AG04449 (cell line): ENCODE measurements at places on chromosomes 5 and 9.

- DNase-seq: no peak
These were observed 12.2 kb upstream of the SPINK4 start for GRCh38 chr9:33227741-33228140.

- no peak for DNase-seq
These were observed 146.5 kb downstream of the MTX3 start for GRCh38 chr5:79844571-79844970.

DNA sequence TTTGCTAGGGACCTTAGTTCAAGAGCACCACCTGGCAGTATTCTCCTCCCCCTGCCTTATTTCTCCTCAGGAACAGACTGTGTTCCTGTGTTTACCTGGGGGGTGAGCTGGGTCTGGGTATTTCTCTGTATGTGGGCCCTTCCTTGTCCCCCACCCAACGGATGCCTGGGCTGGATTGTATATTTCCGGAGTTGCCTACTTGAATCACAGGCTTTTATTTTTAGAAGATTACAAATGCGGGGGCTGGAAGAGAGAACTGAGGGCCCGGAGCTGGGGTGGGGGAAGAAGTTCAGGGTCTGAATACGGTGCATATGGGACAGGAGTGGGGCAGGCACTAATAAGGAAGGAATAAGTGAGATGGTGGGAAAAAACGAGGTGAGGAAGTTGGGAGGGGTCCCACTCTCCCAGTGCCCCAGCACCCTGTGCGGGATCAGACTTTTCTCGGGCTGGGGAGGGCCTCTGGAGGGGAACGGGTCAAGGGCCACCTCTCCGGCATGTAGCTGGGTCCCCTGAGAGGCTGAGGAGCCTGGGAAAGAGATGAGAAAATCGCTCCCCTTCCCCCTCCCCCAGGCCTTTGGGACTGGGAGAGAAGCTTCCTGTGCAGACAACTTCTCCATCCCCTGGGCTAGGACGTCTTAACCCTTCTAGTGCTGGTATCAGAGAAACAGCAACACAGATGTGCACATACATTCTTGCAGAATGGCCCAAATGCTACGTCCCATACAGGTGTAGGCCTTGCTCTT is 42.1 kb downstream of the PCDH1 start:
- DNase-seq: no peak

DNA sequence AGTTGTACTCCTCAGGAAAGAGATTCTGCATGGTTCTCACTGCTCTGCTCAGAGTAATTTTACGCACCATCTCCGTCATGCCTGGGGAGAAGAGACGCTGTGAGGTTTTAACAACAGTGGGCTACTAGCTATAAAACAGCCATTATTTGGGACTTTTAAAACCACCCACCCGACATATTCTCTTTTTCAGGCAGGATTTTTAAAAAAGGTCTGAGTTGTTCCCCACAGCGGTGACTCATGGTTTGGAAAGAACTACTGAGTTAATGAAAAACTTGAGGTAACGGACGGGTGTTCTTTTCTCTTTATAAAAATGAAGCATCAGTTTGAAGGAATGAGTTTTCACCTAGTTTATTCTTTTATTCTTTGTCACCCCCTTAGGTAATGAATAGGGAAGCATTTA is 61.3 kb downstream of the TTLL11 start:
- no peak for DNase-seq

DNA sequence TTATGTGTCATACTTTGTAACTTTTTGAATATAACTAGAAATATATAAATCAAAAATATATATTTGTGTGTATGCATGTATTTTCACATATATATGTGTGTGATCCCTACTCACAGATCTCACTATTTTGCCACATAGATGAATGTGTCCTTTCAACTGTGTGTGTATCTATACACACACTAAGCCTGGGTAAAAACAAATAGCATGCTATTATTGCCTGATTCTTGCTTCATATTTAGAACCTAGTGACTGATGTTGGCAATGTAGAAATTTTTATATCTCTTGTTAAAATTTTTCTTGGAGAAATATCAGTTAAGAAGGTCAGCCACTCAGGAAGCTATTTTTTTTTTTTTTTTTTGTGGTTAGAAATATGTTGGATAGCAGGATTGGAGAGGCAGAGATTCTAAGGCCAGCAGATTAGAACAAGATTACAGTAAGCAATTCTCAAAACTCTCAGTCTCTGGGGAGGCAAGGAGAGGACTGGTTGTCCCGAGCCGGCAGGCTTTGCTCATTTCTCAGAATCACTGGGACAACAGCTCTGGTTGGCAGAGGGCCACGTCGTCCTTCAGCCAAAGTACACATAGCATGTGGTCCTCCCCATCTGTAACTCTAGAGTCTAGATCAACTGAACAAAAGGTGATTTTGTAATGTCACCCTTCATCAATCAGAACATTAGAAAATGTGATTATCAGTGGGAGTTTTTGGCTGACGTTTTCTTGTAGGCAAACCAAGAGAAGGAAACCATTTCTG is 19.7 kb downstream of the C6 start:
- DNase-seq: no peak

GRCh38 chr9:130891688-130892476 is 4.7 kb downstream of the QRFP start:
- DNase-seq: no peak

- DNase-seq: no peak
These were observed 92.0 kb upstream of the SSBP2 start for GRCh38 chr5:81842795-81843398.

- DNase-seq: no peak
These were observed 29.0 kb upstream of the CCDC112 start for GRCh38 chr5:115325296-115325959.

DNA sequence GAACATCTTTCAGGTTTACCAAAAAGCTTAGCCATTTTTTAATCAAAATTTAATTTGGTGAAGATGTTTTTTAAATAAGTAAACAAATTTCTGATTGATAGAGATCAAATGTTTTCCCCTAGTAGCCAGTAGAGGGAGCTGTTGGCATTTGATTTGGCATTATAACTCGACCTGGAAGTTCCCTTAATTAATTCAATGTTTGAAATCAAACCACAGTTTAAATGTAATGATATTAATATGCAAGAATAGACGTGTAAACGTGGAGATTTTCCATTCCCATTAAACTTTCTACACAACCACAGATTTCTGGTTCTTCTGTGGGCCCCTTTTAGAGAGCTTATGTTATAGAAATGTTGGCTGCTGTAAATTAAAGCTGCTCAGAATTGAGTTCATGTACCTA is 148.1 kb upstream of the MPDZ start:
- DNase-seq: no peak

GRCh38 chr9:123724211-123724796 is 205.6 kb downstream of the DENND1A start:
- peak; percentile 10 for DNase-seq

GRCh38 chr9:137168573-137168903 is 1.3 kb downstream of the LRRC26 start:
- no peak for DNase-seq

- DNase-seq: no peak
These were observed 30.4 kb downstream of the JADE2 start for GRCh38 chr5:134555890-134556311.

GRCh38 chr9:123776708-123777537 is 153.0 kb downstream of the DENND1A start:
- no peak for DNase-seq

DNA sequence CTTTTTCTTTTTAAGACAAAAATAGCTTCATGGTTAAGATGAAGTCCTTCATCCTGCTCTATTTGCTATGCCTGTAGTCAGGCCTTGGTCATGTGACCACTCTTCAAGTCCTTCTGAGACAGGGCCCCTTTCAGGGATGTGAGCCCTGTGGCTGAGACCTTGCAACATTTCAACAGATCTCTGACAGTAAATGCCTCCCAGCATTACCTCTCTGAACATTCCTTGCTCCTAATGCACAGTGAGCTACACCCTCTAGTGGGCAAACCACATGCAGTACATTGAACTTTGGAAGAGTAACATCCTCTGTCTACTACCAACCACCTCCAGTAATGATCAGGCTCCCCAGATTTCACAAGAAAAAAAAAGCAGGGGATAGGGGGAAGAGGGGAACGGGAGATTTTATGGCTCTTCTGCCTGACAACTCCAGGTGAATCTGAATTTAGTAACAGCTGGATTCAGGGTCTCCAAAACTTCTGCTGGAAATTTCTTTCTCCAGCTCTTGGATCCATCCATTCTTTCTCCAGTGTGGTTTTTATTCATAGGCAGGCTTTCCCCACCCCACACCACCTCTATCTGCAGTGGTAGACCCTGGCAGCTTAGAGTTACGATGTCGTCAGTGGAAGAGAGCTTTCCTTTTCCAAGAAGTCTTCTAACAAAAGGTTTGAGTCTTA is 8.9 kb upstream of the FBXO38 start:
- DNase-seq: no peak

DNA sequence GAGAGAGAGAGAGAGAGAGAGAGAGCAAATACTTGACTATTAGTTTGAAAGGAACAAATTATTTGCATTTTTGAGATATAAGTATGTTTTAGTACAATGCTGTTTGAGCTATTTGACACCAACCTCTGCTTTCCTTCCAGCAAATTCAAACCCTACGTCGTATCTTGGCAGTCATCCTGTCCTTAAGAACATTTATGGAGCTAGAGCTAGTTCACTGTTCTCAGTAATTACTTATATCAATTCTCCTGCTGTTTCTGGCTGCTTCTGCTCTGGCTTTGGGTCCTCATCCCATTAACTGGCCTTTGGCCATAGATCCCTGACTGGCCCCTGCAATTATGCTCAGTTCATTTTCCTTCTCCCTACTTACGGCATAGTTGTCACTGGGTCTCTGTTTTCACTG is 19.9 kb upstream of the ERAP2 start:
- no peak for DNase-seq

DNA sequence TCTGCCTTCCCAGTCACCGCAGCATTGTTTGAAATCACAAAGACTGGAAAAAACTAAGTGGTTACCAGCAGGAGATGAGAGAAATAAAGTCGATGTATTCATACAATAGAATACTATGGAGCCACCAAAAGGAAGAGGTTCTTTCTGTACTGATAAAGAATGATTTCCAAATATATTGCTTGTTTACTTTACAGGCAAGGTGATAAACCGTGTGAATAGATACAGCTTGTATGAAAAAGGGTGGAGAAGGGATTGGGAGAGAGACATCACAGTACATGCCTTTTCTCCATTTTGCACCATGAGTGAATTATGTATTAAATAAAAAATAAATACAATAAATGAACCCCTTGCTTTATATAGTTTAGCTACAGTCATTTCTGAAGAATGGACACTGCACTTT is 91.7 kb downstream of the RFK start:
- no peak for DNase-seq

DNA sequence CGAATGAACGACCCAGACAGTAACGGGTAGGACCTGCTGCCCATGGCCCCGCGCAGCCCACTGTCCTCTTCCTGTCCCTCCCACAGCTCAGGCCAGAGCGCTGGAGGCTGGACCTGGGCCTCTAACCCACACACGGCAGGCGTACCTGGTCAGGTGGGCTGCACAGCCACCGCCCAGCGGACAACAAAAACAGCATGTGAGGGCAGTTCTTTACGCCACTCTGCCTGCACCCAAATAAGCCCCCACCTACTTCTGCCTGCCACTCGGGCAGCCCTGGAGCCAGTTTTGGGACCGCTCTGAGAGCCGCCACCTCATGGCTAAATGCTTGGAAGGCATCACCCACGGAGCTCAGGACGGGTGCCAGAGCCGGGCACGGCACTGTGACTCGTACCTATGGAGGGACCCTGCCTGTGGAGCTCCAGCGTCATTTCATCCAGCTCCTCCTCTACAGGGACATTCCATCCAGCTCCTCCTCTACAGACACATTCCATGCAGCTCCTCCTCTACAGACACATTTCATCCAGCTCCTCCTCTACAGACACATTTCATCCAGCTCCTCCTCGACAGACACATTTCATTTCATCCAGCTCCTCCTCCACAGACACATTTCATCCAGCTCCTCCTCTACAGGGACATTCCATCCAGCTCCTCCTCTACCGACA is 18.9 kb downstream of the CLPTM1L start:
- DNase-seq: no peak

GRCh38 chr5:180003127-180003526 is 68.4 kb downstream of the RNF130 start:
- no peak for DNase-seq

GRCh38 chr5:58795327-58795726 is 212.5 kb downstream of the RAB3C start:
- no peak for DNase-seq
